ENCODE measurements at places on chromosomes 11 and 22.

DNA sequence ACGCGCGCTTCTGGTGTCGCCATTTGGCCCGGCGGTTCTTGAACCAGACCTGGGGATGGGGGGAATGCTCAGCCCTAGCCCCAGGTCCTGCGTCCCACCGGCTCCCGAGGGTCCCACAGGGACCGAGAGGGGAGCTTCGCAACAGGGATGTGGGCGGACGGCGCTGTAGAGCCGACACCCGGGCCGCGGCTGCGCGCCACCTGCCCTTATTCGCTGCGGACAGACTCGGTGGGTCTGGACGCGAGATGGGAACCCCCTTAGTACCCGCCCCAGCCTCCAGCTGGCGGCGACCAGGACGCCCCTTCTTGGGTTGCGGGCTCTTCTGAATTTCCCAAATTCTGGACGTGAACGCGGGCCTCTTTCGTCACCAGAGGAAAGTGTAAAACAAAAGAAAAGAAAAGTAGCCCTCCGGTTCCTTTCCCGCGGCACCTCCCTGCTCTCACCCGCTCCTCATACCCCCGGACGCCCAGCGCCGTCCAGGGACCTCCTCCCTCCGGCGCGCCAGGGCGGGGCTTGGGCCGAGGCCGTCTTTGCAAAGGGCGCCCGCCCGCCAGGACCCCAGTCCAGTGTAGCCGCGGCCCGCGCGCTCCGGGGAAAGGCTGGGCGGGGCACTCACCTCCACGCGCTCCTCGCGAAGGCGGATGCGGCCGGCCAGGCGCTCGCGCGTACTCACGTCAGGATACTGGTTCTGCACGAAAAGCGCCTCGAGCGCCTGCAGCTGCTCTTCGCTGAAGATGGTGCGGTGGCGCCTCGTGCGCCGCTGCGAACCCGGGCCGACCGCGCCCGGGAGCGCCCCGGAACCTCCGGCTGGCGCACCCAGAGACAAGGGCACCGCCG lies 827 bp downstream of the GSC2 start:
- H3K4me1 ChIP-seq = peaks cover 5% of the 10 kb centered on the region
- H3K27me3 ChIP-seq = peaks cover 77% of the 10 kb centered on the region
- H3K27ac ChIP-seq = no peak overlapping the region

DNA sequence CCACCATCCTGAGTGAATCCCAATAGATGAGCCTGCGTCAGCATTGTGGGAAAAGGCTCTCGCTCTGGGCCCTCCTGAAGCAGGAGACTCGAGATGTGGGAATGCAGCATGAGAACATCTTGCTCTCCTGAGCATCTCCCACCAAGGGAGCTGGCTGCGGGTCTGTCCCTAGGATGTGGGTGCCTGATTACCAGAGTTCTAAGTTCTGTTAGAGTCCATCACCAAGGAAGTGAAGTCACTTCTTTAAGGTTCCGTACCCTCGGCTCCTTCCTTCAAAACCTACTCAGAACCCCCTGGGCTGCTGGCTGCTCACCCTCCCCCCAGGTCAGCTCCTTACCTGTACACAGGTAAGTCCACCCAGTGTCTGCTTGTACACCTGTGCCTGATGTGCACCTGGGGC lies 100.5 kb upstream of the IGLL5 start:
- peaks cover 78% of the 10 kb centered on the region for H3K27me3 ChIP-seq
- H3K36me3 ChIP-seq = no peaks in the 10 kb centered on the region
- DNase-seq = no peak
- H3K4me3 ChIP-seq = no peak overlapping the region

DNA sequence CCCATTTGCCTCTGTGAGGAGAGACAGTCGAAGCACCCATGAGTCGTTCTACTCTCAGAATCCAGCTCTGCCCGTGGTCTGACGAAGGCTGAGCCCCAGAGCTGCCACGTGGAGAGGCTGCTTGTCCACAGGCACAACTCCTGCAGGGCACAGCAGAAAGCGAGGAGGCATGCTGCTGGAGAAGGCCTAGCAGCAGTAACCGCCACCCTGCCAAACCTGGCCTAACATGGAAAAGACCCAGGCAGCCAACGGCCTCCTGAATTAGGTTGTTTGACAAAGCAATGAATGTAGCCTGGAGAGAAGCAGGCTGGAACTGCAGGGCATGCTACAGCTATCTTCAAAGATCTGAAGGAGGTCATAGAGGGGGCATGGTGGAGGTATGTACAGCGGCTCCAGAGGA lies 89.7 kb downstream of the SNX19 start:
- H3K27me3 ChIP-seq = no peaks in the 10 kb centered on the region
- peaks cover 9% of the 10 kb centered on the region for H3K4me1 ChIP-seq
- peak overlapping the region; percentile 33 for H3K27ac ChIP-seq
- no peak for DNase-seq

DNA sequence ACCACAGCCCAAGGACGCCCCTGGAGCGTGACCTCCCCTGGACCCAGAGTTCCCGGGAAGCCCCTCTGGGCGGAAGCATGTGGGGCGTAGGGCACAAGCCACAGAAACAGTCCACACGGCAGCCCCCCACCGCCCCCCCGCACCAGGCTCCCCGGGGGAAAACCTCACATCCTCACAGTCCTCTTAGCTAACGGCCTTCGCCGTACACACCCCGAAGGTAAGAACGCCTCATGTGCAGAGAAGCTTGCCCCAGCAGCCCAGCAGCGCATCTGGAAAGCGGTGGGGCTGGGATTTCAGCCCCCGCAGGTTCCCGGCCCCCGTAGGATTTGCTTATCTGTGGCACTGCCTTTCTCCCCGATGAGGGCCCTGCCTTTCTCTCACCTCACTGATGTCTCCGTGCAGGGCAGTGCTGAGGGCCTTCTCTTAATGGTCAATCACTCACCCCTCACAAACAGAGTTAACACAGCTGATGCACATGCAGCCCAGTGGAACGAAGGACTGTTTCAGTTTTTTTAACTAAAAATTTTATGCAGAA lies 309.2 kb downstream of the BRD1 start:
- no peak overlapping the region for H3K4me3 ChIP-seq
- no peaks in the 10 kb centered on the region for H3K4me1 ChIP-seq
- no peak for DNase-seq
- H3K27ac ChIP-seq = no peak overlapping the region
- H3K27me3 ChIP-seq = peaks cover 19% of the 10 kb centered on the region
- no peaks in the 10 kb centered on the region for H3K36me3 ChIP-seq

DNA sequence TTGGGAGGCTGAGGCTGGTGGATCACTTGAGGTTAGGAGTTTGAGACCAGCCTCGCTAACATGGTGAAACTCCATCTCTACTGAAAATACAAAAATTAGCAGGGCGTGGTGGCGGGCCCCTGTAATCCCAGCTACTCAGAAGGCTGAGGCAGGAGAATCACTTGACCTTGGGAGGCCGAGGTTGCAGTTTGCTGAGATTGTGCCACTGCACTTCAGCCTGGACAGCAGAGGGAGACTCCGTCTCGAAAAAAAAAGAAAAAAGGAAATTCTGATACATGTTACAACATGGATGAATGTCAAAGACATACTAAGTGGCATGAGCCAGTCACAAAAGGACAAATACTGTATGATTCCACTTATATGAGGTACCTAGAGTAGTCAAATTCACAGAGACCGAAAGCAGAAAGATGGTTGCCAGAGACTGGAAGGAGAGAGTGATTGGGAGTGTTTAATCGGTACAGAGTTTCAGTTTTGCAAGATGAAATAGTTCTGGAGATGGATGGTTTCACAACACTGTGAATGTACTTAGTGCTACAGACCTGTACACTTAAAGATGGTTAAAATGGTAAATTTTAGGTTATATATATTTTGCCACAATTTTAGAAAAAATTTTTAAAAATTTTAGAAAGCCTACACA lies 92.3 kb downstream of the BLID start:
- H3K4me3 ChIP-seq = no peak overlapping the region
- H3K4me1 ChIP-seq = no peaks in the 10 kb centered on the region
- no peaks in the 10 kb centered on the region for H3K27me3 ChIP-seq
- no peaks in the 10 kb centered on the region for H3K36me3 ChIP-seq
- no peak overlapping the region for H3K27ac ChIP-seq

- H3K4me1 ChIP-seq = peaks cover 9% of the 10 kb centered on the region
- H3K27me3 ChIP-seq = peaks cover 62% of the 10 kb centered on the region
- H3K27ac ChIP-seq = no peak overlapping the region
- no peak for DNase-seq
- H3K4me3 ChIP-seq = no peak overlapping the region
These were observed 142.4 kb downstream of the KIRREL3 start for GRCh38 chr11:126857860-126858808.

- H3K4me3 ChIP-seq = no peak overlapping the region
- peak overlapping the region; percentile 9 for H3K27ac ChIP-seq
- H3K27me3 ChIP-seq = no peaks in the 10 kb centered on the region
- H3K36me3 ChIP-seq = peaks cover 27% of the 10 kb centered on the region
- no peak for DNase-seq
- peaks cover 6% of the 10 kb centered on the region for H3K4me1 ChIP-seq
These were observed 16.6 kb downstream of the CYB5R2 start for GRCh38 chr11:7656704-7657103.

DNA sequence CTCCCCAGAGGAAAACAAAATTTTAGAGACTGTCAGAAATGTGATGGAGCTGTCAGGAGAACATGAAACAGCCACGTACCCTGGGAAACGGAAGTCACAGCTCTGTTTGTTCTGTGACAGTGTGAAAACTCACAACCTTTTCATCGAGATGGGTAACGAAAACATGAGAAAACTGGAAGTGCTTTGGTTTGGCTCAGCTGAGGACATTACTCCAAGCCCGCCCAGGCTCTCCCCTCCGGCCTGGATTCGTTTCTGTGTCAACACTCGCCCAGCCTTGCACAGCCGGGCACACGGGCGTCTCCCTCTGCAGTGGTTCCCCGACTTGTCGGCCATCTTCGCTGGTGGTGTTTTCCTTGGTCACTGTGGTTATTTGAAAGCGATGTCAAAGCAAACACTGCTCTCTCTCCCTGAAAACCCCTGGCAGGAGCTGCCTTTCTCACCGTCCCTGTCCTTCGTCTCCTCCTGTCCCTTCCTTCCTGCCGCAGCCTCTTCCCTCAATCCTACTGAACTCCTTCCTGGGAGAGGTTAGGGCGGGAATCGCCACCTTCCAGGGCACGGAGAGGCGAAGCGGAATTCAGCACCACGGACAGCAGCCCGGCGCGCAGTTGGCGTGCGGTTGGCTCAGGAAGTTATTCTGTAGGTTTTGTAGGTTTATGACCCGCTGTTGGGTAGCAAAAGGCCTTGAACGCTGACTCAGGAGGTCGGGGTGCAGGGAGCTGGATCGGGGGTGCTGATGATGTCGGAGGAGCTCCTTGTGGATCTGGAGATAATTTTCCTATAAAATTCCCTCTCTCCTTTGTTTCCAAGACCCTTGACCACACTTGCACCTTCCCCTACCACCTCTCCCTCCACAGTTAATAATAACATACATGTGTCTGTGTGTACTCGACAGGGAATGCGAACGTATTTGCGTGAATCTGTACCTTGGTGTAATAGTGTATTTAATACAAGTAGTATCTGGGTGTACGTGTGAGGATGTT lies 13.1 kb upstream of the RPS19BP1 start:
- no peaks in the 10 kb centered on the region for H3K36me3 ChIP-seq
- H3K27ac ChIP-seq = no peak overlapping the region
- DNase-seq = peak; percentile 60
- H3K4me1 ChIP-seq = peaks cover 2% of the 10 kb centered on the region

DNA sequence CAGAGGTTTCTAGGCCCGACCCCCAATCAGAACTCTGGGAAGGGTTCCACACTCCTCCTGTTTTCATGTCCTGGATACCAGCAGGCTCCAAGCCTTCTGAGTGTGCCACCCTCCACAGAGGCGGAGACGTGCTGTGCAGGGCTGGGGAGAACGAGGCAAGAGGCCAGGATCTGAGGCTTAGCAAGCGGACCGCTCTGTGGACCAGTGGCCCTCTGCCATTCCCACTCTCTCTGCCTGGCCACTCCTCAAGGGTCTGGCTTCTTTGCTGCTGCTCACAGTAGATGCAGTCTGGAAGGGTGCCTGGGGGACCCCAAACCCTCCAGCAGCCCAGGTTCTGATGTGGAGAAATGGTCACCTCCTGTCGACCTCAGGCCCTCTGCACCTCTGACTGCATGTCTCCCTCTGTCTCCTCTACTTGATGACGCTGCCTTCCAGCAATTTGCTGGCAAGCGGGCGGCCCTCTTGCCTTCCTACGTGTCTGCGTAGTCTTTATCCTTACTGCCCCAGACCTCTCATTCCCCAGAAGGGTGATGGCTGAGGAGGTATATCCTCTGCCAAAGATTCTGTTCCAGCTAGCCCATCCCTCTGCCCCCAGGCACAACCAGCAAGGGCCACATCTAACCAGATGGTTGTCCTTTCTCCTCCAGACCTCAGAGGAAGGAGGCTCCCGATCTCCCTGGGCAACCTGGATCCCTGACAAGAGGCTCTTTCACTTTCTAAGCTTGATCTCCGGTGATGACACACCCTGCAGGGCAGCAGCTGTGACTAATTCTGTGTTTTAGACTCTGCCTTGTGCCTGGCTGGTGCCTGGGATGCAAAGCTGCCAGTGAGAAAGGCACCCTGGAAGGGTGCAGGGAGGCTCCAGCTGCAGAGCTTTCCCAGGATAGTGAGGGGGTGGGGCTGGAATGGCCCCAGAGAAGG lies 87.3 kb downstream of the NAT10 start:
- no peak for DNase-seq
- H3K36me3 ChIP-seq = no peaks in the 10 kb centered on the region
- no peak overlapping the region for H3K27ac ChIP-seq
- H3K27me3 ChIP-seq = no peaks in the 10 kb centered on the region
- H3K4me3 ChIP-seq = no peak overlapping the region

GRCh38 chr22:38162881-38163843 lies 18.5 kb downstream of the PLA2G6 start:
- H3K27ac ChIP-seq = no peak overlapping the region
- H3K4me1 ChIP-seq = peaks cover 17% of the 10 kb centered on the region

DNA sequence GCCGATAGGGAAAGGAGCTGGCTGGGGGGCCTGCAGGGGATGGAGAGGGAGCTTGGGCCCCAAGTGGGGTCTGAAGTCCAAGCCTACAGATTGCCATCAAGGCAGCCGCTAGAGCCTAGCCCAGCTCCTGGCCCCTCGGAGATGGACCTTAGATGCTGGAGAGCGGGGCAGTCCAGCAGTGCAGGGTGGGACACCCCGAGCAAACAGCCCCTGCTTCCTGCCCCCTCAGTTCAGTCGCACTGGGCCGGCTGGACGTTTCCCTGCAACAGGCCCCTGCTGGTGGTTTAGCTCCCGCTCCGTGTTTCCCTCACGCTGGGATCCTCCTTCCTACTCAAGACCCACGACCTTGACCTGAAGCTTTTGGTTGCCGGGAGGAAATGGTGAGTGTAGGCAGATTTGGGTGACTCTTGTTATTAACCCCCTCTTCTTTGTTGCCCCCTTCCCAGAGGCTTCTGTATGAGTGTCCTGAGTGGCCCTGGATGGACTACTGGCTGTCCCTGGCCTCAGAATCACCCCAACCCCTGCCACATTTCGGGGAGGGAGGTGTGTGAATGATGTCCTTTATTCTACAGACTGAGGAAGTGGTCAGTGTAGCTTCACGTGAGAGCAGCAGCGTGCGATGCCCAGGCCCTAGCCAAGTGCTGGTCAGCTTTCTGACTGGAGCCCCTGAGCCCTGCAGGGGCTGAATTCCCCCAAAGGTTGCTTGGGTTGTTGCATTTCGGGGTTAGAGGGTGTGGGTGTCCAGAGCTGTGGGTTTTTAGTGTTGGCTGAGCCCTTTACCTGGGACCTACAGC lies 2.7 kb downstream of the ST3GAL4 start:
- no peak for DNase-seq
- peaks cover 50% of the 10 kb centered on the region for H3K4me1 ChIP-seq
